ENCODE measurements at places on chromosomes 1 and 21.
A peak's percentile ranks its signal among the peaks of the same experiment; 100 is the strongest.

- no peak for DNase-seq
These were observed 153.1 kb upstream of the CXADR start for GRCh38 chr21:17359781-17360180.

GRCh38 chr1:183150445-183150844 is 35.6 kb upstream of the LAMC2 start:
- no peak for DNase-seq

- no peak for DNase-seq
These were observed 100.7 kb downstream of the BARHL2 start for GRCh38 chr1:90616395-90616794.

DNA sequence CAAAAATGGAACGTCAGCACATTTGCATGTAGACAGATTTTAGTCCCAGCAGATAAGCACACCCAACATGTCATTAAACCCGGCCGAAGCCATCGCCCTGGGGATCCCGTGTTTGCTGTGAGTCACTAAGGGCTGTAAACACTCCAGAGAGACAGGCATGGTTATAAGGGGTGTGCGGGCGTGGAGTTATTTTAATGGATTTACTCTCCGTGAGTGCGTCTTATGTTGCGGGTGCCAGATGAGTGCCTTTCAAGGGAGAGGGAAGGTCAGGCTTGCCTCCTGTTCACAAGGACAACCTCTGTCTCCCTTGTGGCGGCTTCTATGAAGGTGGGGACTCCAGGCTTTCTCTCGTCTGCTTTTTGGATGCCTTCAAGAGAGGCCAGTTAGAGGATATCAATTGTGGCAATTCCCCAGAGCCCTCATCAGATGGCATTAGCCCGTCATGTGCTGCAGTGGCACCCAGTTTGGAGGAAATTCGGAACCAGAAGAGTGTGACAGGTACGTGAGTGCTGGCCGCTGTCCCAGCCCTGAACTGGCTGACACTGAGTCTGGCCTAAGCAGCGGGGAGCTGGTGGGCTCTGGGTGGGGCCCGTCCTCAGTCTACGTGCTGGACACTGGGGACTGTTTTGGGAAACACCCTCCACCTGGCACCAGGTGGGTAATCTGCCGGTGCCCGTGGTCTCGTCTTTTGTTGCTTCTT is 223.8 kb upstream of the TMEM51 start:
- DNase-seq, result no peak

DNA sequence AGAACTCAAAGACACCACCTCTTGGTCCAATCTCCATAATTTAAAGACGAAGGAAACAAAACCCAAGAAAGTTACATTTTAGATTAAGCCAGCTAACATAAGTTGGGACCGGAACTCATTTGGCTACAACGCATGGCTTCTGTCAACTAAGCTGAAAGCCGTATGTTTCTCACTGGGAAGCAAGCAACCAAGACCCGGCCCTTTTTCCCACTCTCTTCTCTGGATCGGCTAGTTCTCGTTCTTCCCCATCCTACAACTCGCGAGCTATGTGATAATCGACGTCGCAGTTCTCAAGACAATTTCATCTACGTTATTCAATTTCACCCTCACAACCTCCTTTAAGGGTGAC is 601 bp downstream of the CCT8 start:
- no peak for DNase-seq

GRCh38 chr1:21703318-21703963 is 34.3 kb upstream of the RAP1GAP start:
- peak; percentile 25 for DNase-seq

DNA sequence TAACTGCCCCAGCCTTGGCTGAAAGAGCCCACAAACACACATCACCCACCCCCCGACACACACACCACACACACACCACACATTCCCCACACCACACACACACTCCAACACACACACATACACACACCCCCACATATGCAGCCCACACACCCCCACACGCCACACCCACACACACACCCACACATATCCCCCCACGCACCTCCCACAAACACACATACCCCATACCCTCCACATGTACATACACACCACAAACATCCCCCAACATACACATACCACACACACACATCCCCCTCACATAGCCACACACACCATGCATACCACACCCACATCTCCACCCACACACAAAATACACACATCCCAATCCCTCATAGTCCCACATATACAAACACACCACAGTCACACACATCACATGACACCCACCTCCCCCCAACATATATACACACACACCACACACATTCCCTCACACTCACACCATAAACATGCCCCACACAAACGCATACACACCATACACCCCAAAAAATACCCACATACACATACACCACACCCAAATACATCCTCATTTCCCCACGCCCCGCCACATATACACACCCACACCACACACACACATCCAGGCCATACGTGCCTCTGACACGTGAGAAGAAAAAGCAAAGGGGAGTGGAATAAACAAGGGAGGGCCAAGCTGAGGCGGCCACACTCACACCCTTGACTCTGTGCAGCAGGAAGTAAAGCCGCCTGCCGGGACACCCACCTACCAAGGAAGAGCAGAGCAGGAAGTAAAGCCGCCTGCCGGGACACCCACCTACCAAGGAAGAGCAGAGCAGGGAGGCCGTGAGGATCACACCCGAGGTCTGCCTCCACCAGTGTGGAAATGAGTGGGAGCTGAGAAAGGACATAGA is 53.7 kb downstream of the HSF2BP start:
- DNase-seq, result no peak

- no peak for DNase-seq
These were observed 94.1 kb downstream of the CACHD1 start for GRCh38 chr1:64563958-64564565.

DNA sequence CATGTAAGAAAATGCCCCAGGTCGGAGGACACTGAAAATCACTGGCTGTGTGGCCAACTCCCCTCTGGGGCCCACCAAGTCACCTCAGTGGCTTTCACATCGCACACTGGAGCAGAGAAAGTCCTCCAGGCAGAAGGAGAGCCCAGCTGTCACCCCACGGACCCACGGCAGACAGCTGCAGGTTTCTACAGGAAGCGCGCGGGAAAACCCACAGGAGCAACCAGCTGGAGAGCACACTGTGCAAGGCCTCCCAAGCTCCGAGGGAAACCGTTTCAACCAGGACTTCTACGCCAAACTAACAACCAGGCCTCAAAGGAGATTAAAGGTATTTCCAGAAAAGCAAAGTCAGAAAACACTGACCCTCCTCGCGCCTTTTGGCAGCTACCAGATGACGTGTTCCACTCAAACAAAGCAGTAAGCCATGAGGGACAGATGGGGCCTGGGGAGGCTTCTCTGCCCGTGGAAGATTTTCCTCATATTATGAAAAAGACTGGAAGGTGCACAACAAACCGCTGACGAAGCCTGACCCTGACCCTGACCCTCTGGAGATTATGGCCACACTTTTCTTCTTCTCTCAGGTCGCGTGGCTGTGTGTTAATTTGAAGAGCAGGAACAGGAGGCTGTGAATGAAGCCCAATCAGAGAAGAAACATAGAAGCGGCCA is 21.0 kb downstream of the WDR4 start:
- no peak for DNase-seq

GRCh38 chr1:174744886-174745285 is 254.9 kb upstream of the CACYBP start:
- DNase-seq, result no peak

DNA sequence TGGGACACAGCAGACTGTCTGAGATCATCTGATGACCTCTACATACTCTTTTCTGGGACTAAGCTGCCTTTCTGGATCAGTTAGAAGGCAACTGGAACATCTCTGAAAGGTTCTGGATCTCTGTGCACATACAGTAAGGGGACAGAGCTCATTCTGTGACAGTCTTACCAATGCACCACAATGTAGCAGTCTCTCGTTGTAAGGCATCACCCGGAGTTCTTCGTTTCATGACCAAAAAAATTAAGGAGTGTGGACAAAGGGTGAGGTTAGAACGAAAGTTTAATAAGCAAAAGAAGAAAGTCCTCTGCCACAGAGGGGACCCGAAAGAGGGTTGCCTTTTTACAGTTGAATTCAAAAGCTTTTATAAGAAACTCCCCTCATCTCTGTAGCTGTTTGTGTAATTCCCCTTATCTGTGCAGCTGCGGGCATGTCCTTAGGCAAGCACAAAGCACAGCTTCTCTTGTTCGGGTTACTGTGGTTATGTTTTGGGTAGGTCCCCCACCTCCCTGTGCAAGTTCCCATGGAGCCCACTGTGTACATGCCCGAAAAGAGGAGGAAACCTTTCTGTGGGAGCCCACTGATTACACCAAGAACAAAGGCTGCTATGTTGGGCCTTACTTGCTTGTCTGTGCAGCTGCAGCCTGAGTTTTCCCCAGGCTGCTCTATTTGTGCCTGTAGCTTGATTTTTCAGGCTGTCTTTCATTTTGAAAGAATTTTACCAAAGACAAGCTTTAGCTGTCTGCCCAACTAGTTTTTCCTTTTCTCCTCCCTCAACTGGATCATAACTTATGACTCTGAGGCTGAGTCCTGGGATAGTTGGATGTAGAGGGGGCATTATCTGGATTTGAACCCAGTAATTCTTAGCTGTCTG is 53.1 kb upstream of the CACNA1E start:
- no peak for DNase-seq
